ENCODE measurements at places on chromosomes 6 and 20. TPM values are rescaled to one million over a fixed set of nuclear protein-coding genes. Genes with fewer than 3 reads are reported as not detected.
A peak's percentile ranks its signal among the peaks of the same experiment; 100 is the strongest.

RIPPLY2 gene
- not detected for total RNA-seq

- H3K27ac ChIP-seq: no peak overlapping the region
- no peaks in the 10 kb centered on the region for H3K4me1 ChIP-seq
- no peaks in the 10 kb centered on the region for H3K27me3 ChIP-seq
- H3K36me3 ChIP-seq: no peaks in the 10 kb centered on the region
- H3K4me3 ChIP-seq: no peak overlapping the region
- DNase-seq: no peak
These were observed 335.4 kb upstream of the SPTLC3 start for GRCh38 chr20:12673352-12673751.

DNA sequence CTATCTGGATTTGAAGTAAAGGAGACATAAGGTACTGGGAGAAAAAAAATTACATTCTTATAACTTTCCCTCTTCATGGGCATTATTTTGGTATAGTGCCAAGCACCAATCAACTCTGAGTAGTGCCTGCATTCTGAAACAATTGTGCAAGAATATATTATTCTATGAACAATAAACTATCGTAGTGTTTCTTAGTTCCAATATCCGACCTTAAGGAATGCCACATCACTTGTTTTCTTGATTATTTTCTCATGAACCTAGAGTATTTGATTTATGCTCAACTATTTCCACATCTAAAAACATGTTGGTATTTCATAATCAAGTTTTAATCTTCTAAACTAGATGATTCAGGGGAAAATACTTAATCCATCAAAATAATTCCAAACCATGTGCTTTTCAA, 294.4 kb upstream of the TBX18 start:
- peaks cover 8% of the 10 kb centered on the region for H3K27me3 ChIP-seq
- H3K27ac ChIP-seq: no peak overlapping the region
- H3K36me3 ChIP-seq: no peaks in the 10 kb centered on the region
- no peaks in the 10 kb centered on the region for H3K4me1 ChIP-seq
- DNase-seq: no peak
- H3K4me3 ChIP-seq: no peak overlapping the region

FABP7 gene
- not detected for total RNA-seq

- no peaks in the 10 kb centered on the region for H3K36me3 ChIP-seq
- no peaks in the 10 kb centered on the region for H3K4me1 ChIP-seq
- DNase-seq: no peak
- no peak overlapping the region for H3K27ac ChIP-seq
These were observed 6.7 kb upstream of the CDKN1A start for GRCh38 chr6:36671687-36672375.

GRCh38 chr6:129360682-129360955, 349.4 kb downstream of the ARHGAP18 start:
- H3K27me3 ChIP-seq: peaks cover 3% of the 10 kb centered on the region
- no peak overlapping the region for H3K4me3 ChIP-seq
- H3K27ac ChIP-seq: no peak overlapping the region
- H3K4me1 ChIP-seq: no peaks in the 10 kb centered on the region

DNA sequence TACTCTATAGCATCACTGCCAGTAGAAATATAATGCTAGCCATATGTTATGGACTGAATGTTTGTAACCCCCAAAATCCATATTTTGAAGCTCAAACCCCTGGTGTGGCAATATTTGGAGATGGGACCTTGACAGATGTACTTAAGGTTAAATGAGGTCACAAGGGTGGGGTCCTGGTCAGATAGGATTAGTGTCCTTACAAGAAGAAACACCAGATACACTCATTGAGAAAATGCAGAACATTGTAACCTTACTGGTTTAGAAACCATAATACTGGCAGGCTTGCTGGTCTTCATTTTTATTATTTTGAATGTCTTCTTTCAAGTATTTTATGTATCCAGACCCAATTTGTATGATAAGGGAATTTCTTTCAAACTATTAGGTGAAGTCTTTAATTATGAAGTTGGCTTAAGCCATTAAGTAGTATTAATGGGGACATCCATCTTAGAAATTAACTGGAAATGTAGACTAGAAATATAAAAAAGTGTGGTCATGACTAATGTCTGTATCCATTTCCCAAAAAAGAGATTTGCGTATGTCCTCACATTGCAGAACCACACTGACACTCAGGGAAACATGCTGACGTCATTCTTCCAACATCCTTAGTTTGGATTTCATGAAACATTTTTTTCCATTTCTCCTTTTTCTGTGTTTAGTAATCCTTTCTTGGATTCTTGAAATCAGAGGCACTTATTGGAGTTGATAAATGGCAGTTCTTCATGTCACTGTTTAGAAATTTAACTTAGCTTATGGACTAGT, 32.4 kb downstream of the SLC16A10 start:
- no peak for DNase-seq

DNA sequence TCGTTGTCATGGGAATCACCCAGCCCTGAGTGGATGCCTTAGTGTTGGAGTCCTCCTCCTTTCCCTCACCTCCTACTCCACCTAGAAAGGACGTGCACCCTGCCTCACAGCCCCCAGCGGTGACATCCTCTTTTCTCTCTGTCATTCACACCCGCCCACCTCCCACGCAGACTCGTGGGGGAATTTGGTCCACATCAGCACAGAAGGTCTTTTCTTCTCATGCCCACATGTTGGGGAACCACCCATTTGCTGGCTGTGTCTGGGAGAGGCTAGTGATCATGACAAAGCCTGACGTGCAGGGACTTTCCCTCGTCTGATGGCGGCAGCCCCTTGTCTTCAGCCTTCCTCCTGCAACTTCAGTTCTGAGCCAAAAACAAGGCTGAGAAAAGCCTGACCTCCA, 96.0 kb upstream of the CNKSR3 start:
- peak overlapping the region; percentile 21 for H3K4me3 ChIP-seq
- H3K4me1 ChIP-seq: peaks cover 20% of the 10 kb centered on the region
- H3K27me3 ChIP-seq: no peaks in the 10 kb centered on the region
- peak overlapping the region; percentile 71 for H3K27ac ChIP-seq
- peak; percentile 33 for DNase-seq

DNA sequence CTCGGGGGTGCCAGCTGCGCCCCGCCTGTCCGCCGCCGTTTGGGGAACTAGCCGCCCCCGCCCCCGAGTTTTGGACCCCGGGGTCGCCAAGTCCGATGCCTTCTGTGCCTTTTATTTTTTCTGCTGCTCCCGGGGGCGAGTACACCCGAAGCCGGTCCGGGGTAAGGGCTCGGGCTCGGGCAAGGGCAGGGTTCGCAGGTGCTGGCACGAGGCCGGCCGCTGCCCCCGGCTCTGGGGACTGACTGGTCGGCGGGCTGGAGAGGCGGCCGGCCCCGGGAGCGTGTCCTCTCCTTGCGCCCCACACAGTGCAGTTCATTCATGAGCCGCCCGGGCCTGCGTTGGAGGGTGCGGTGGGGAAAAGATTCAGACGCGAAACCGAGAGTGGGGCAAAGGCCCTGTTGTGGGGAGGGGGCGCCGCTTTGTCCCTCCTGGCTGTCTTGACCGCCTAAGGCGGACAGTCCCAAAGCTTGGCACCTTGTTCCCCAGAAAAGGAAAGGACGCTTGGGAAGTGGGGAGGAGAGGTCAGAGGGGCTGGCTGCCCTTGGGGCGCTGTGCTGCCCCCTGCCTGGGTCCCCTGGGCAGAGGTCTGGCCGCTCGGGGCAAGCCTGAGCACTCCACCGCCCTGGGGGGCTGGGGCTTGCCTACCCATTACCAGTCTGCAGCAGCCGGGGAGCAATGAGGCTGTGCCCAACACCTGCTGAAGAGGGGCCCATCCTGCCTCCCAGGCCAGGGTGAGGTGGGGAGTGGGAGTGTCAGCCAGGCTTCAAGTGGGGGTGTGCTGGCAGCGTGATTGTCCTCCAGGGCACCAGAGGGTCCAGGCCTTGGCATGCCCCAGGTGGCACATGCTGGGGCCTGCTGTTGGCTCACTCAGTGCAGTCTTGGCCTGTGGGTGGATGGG, 915 bp downstream of the TMEM63B start:
- no peak for DNase-seq
- peaks cover 51% of the 10 kb centered on the region for H3K4me1 ChIP-seq
- H3K27me3 ChIP-seq: no peaks in the 10 kb centered on the region

- H3K36me3 ChIP-seq: no peaks in the 10 kb centered on the region
- no peaks in the 10 kb centered on the region for H3K4me1 ChIP-seq
- no peak for DNase-seq
- H3K27ac ChIP-seq: no peak overlapping the region
These were observed 227.0 kb upstream of the PMEPA1 start for GRCh38 chr20:57936636-57937385.

DNA sequence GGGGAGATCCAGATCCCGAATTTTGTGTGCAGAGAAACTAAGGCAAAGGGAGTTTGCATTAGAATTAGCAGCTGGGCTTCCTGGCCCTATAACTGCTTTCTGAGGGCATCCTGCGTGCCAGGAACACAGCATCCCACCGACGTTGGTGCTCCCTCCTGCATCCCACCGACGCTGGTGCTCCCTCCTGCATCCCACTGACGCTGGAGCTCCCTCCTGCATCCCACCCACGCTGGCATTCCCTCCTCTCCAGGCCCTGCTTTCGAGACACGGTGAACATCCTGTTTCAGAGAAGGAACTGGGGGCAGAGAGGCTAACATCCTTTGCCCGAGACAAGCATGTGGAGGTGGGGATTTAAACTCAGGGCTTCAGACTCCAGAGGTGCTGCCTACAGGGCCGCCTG, 44.4 kb downstream of the DACT2 start:
- peaks cover 2% of the 10 kb centered on the region for H3K4me1 ChIP-seq
- H3K4me3 ChIP-seq: no peak overlapping the region
- H3K36me3 ChIP-seq: no peaks in the 10 kb centered on the region
- no peak for DNase-seq
- H3K27me3 ChIP-seq: peaks cover 6% of the 10 kb centered on the region
- H3K27ac ChIP-seq: no peak overlapping the region

DNA sequence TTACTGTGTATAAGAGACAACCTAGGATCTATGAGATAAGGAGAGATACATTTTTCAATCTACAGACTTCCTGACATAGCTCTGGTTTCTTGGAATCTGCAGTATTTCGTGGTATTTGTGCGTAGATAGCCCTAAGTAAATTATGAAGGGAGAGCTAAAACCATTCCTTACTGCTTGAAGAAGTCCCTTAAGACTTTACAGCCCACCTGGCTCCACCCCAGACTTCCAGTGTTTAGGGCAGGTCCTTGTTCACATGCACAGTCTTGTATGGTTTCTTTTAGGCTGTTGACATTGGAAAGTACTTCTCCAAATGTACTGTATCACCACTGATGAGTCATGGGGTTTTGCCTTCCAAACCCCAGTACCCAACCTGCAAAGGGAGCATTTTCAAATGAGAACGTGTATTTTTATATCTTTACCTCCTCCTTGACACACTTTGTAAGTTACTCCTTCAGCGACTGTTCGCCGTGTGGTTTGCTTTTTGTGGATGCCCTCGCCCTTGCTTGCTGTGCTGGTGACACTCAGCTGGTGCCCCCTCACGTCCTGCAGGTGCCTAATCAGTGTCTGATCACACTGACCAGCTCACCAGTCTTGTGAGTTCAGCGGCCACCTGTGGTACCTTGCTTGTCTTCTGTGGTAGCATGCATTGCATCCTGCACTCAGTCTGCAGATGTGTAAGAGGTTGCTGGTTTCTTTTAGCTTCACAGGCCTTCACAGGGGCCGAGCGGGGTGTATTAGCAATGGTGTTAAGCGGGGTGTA, 73.3 kb downstream of the IGF2R start:
- H3K4me3 ChIP-seq: no peak overlapping the region
- H3K4me1 ChIP-seq: peaks cover 18% of the 10 kb centered on the region
- peak overlapping the region; percentile 32 for H3K27ac ChIP-seq
- H3K27me3 ChIP-seq: no peaks in the 10 kb centered on the region
- DNase-seq: no peak

DNA sequence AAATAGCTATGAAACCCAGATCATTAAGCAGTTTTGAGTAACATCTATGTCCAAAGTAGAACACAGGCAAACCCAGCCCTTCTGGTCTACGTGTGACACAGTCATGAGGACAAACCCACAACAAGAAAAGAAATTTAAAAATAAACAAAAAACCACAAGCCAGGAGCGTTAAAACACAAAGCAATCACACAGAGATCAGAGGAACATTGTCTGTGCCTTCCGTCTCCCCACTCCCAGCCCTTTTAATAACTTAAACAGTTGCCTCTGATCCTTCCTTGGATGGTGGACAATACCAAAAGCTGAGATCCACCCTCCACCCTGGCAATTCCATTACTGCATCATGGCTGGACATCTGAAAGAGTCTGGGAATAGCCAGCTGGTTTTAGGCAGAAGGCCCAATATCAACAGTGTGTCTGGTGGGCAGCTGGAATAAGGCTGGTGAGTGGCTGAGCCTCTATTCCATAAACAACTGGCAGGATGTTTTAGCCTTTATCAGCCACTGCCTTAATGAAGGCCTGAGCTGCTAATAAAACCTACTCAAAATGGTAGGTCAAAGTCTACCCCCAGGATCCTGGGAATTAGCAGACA, 15.7 kb upstream of the LAMA4 start:
- H3K27me3 ChIP-seq: peaks cover 7% of the 10 kb centered on the region
- H3K36me3 ChIP-seq: no peaks in the 10 kb centered on the region
- DNase-seq: no peak
- H3K27ac ChIP-seq: no peak overlapping the region

DNA sequence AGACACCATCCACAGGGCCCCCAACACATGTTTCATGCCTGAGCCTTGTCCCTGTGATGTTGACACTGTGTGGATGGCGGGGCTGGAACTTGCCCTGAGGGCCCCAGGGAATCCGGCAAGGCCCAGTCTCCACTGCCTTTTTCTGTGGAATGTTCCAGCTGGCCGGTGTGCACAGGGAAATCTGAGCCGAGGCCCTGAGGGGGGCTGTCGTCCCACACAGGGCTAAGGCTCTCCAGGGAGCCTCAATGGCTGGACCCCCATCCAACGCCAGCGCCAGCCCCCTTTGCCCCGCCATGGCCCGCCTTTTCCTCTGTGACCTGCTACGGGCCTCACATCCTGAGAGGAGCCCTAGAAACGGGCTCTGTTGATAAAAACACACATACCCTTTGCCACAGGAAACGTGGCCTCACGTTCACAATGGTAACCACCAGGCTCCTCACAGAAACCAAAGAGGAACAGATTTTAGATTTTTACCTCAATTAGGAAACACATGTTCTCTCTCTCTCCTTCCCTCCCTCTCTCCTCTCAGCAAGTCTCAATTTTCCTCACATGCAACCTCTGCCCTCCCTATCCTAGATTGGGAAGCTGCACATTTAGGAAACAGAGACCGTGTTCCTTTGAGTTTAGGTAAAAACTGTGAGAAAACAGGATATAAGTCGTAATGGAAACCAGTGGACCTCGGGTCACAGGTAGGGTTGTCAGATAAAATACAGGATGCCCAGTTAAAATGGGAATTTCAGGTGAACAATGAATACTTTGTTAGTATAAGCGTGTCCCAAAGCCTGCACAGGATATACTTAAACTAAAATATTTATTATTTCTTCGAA, 13.7 kb upstream of the ZNF831 start:
- peak; percentile 95 for DNase-seq
- peak overlapping the region; percentile 97 for H3K27ac ChIP-seq
- H3K27me3 ChIP-seq: no peaks in the 10 kb centered on the region
- peaks cover 3% of the 10 kb centered on the region for H3K36me3 ChIP-seq
- H3K4me3 ChIP-seq: peak overlapping the region; percentile 70

- no peak overlapping the region for H3K27ac ChIP-seq
- DNase-seq: no peak
These were observed 4.9 kb downstream of the BMP6 start for GRCh38 chr6:7730784-7731227.

WFDC5 gene
- total RNA-seq: not detected

GRCh38 chr20:57422254-57422653, 31.1 kb downstream of the RBM38 start:
- peaks cover 36% of the 10 kb centered on the region for H3K4me1 ChIP-seq
- no peak overlapping the region for H3K4me3 ChIP-seq
- H3K27me3 ChIP-seq: no peaks in the 10 kb centered on the region

Measured in naive thymus-derived CD8-positive, alpha-beta T cell (primary cell).